Stimulated activated CD8-positive, alpha-beta memory T cell treated with anti-CD3 and anti-CD28 coated beads, Interleukin-4, amount 100 ng/mL, for 1 hour (primary cell): ENCODE measurements at places on chromosomes 1 and 21.

- no peak for DNase-seq
These were observed 4.5 kb downstream of the AIM2 start for GRCh38 chr1:159071970-159072582.

- no peak for DNase-seq
These were observed 72.3 kb upstream of the NR5A2 start for GRCh38 chr1:199955235-199955634.

- no peak for DNase-seq
These were observed 79.0 kb upstream of the JUN start for GRCh38 chr1:58862728-58863385.

DNA sequence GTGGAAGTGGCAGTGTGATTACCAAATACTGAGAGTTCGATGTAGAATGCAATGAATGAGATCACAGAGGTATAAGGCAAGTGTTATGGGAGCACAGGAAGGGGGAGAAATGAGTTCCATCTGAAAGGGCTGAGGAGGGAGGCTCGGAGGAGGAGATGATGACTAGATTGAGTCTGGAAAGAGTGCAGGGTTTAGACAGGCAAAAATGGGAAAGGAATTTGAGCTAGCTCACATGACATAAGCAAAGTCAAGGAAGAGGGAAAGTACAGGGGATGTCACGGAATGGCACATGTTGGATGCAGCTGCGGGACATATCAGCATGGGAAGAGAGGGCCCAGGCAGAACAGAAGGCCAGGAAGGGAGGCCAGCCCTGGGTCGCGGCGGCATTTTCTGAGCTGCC, 132.7 kb downstream of the RUNX1 start:
- no peak for DNase-seq

- no peak for DNase-seq
These were observed 54.7 kb downstream of the OLFML3 start for GRCh38 chr1:114033961-114034360.

GRCh38 chr1:109152196-109152595, 38.3 kb downstream of the ELAPOR1 start:
- DNase-seq, result no peak

GRCh38 chr21:25664491-25664931, 25.5 kb downstream of the JAM2 start:
- no peak for DNase-seq

DNA sequence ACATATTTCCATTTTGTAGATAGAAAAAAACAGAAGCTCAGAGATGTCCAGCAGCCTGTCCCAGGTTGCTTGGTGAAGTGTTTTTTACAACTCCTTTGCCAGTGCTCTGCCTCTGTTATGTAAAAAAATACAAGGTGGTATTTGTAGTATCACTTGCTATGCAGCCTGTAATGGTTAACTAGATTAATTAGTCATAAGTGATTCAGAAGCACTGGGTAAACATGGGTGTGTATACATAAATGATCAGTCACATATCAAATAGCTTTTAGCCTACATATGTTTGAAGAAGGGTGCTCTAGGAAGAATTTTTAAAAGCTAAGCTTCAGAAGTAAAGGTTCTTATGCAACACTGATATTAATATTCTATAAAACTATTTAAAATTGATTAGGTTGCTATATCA, 70.0 kb upstream of the MAGI3 start:
- DNase-seq, result no peak

- no peak for DNase-seq
These were observed 56.2 kb upstream of the FASLG start for GRCh38 chr1:172602706-172603105.

DNA sequence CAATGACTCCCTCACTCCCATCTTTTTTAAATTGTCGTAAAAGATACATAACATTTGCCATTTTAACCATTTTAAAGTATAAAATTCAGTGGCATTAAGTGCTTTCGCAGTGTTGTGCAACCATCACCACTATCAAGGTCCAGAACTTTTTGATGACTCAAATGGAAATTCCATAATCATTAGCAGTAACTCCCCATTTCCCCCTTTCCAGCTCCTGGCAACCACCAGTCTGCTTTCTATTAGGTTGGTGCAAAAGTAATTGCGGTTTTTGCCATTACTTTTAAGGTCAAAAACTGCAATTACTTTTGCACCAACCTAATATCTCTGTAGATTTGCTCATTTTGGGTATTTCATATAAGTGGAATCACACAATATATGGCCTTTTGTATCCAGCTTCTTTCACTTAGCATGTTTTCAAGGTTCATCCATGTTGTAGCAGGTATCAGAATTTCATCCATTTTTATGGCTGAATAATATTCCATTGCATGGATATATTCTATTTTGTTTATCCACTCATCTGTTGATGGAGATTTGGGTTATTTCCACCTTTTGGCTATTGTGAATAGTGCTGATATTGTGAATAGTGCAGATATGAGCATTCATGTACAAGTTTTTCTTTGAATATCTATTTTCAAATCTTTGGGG, 159.7 kb downstream of the HIVEP3 start:
- no peak for DNase-seq

GRCh38 chr1:197776351-197777105, 1.2 kb upstream of the DENND1B start:
- DNase-seq, result no peak

- DNase-seq, result peak; percentile 31
These were observed 53.1 kb downstream of the RIMS3 start for GRCh38 chr1:40612345-40612831.

GRCh38 chr1:31432592-31433395, 19.8 kb downstream of the SERINC2 start:
- DNase-seq, result no peak

DNA sequence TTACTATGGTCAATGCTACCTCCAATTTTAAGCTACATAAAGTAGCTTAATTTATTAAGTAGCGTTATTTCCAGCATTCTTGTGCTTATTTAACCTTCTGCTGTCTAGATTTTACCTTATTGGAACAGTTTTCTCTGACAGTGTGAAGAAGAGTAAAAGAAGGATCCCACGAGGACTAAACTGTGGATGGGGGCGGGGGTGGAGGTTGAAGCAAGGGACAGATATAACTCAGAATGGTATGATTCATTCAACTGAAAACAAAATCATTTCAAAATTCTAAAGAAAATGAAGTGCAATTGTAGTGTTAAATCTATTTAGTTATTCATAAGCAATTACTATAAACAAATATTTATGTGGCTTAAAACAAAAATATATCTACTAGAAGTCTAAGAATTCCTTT, 11.5 kb upstream of the VAV3 start:
- DNase-seq, result no peak

GRCh38 chr1:184838504-184838951, 83.9 kb upstream of the EDEM3 start:
- DNase-seq, result no peak

- no peak for DNase-seq
These were observed 170.5 kb downstream of the TTLL7 start for GRCh38 chr1:83828456-83828855.

GRCh38 chr1:172450524-172450885, 6.6 kb upstream of the PIGC start:
- DNase-seq, result no peak

GRCh38 chr1:10714337-10715114, 81.9 kb downstream of the CASZ1 start:
- no peak for DNase-seq

GRCh38 chr1:39816415-39817090, 27.9 kb upstream of the BMP8B start:
- peak; percentile 9 for DNase-seq

- DNase-seq, result no peak
These were observed 131.8 kb downstream of the ATP6V1G3 start for GRCh38 chr1:198408716-198409115.

DNA sequence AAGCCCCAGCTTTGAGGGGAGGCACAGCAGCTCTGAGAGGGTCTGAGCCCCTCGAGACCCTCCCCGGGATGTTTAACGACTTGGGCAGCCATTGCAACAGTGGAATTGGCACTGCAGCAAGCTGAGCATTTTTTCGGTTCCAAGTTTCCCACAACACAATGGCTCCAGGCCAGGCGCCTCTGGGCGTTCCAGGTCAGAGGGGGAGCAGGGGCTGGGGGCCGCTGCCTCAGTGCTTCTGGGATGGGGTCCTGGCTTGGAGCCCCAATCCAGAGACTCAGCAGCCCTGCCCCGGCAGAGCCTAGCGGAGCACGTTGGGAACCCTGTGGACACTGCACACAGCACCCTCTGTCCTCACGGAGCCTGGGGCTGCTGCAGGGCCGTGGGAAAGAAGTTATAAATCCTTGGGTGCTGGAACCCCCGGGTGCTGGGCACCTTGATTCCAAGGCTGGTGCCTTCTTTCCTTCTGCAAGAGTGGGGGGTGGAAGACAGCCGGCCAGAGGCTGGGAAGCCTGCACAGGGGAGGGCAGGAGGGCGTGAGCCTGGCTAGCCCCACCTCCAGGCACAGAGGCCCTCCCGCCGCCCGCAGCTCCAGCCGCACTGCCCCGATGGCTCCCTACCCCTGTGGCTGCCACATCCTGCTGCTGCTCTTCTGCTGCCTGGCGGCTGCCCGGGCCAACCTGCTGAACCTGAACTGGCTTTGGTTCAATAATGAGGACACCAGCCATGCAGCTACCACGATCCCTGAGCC, 50.1 kb downstream of the COL18A1 start:
- DNase-seq, result no peak

DNA sequence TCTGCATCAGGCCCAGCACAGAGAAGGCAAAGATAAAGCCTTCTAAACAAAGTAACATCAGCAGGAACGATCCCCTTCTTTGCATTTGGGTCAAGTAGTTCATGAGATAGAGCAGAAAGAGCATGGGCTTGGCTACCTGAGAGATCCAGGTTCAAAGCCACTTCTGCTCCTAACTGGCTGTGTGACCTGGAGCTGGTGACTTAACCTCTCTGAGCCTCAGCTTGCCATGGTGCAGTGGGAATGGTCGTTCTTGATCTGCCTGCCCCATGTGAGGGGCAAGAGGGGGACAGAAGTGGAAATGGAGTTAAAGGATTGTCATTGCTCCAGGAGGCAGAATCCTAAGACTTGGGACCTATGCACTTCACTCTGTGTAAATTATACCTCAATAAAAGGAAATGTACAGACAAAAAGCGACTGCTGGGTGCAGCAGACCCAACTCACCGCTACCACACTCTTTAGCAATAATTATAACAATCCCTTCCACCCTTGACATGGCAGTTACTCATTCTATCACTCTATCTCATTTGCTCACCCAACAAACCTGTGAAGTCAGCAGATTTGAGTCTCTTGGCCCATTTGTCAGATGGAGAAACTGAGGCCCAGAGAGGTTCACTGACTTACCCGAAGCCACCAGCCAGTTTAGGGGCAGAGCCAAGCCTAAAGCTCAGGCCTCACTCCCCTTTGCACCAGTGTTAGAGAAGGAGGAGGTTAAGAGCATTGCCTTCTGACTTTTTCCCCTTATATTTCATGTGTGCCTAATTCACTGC, 1.5 kb upstream of the MATN1 start:
- DNase-seq, result no peak

GRCh38 chr1:9086796-9087195, 17.4 kb upstream of the SLC2A5 start:
- DNase-seq, result no peak

DNA sequence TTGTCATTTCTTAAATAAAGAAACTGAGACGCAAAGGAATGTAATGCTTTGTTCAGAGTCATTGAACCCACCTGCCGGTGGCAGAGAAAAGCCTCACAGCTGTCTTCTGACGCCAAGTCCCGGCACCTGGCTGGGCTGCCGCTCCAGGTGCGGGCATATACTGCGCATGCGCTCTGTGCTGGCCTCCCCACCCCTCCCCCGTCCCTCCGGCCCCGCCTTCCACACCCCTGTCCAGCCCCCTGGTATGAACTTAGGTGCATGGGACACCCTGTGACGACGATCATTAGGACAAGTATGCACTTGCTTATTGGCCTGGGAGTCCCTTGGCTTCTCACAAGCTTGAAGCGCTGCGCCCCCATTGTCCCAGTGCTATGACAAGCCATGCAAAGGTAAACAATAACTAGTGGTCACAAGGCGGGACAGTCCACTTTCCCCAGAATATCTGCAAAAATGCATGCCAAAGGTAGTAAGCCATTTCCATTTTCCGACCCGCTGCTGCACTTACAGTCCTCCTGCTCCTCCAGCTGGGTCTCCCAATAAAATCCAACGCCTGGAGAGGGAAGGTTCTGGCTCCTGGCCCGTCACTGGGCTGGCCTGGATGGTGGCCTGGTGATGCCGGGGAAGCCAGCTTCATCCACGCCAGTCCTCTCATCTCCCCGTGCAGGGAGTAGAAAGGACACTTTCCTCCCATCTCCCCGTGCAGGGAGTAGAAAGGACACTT, 100.4 kb downstream of the PSMG1 start:
- DNase-seq, result no peak

DNA sequence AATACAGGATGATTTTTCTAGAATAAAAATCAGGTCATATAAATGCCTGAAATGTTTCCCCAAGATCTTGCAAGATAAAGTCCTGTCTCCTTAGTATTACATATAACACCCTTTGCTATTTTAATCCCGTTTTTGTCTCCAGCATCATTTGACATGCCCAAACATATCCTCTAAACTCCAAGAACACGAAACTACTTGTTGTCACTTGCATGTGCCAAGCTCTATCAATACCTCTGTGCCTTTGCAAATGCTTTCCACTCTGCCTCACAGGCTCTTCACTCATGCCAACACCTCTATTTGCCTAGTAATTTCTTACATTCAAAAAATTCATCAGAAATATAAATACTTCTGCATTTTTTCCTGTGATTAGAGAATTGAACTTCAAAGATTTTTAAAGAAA, 37.9 kb downstream of the LRRIQ3 start:
- no peak for DNase-seq

DNA sequence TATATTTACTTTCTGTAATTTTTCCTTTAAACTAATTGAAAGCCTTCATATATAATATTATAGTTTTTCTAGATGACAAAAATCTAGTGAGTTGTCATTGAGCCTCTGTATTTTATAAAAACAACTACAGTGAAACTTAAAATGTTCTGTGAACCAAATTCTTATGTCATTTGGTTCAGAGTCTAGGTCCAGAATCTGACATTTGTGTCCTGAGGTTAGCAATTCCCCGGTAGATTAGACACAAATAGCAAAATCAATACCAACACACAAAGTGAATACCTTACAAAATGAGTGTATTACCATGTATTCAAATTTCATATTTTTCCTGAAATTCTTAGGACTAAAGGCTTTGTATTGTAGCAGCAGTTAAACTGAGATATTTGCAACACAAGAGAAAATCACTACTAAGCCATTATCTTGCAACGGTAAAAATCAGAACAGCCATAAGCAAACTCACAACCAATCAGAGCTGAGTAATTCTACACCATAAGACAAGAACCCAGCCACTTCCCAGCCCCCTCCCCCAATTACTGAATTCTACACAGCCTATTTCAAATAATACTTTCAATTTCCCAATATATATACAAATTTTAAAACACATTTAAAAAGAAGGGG, 573.5 kb downstream of the SMYD3 start:
- DNase-seq, result no peak

GRCh38 chr21:28310171-28310685, 682.4 kb downstream of the LTN1 start:
- DNase-seq, result no peak
